Mesothelial cell of epicardium (in vitro differentiated cells): ENCODE measurements at places on chromosomes 5 and 9. TPM values are rescaled to one million over a fixed set of nuclear protein-coding genes. Genes with fewer than 3 reads are reported as not detected.

LCN9 gene
- 0.97 to 1.7 TPM (median 1.4 TPM) in 3 replicates for total RNA-seq

LEAP2 gene
- 1.9 to 2.6 TPM (median 1.9 TPM) in 3 replicates for total RNA-seq

PITX1 gene
- 80.2 to 89.6 TPM (median 88.0 TPM) in 3 replicates for total RNA-seq

DNAJC18 gene
- total RNA-seq: 24.9 to 28.9 TPM (median 25.2 TPM) in 3 replicates

XRCC4 gene
- total RNA-seq: 12.0 to 13.6 TPM (median 12.1 TPM) in 3 replicates

HIGD2A gene
- total RNA-seq: 81.4 to 82.5 TPM (median 81.9 TPM) in 3 replicates

PCAT7 gene
- total RNA-seq: 18.5 to 19.0 TPM (median 18.8 TPM) in 3 replicates

C5orf58 gene
- total RNA-seq: not detected in 3 replicates

TLE1 gene
- 88.7 to 97.9 TPM (median 90.7 TPM) in 3 replicates for total RNA-seq

PCDHA1 gene
- not detected in 3 replicates for total RNA-seq

BARHL1 gene
- 0.11 to 0.18 TPM in 2 of 3 replicates, not detected in the other for total RNA-seq

CCDC183 gene
- total RNA-seq: 25.1 to 29.1 TPM (median 26.5 TPM) in 3 replicates

GALT gene
- 82.7 to 95.2 TPM (median 88.5 TPM) in 3 replicates for total RNA-seq

TNC gene
- 20.1 to 22.8 TPM (median 21.5 TPM) in 3 replicates for total RNA-seq

KIF20A gene
- 24.4 to 27.0 TPM (median 26.8 TPM) in 3 replicates for total RNA-seq

SEMA5A gene
- 20.0 to 26.7 TPM (median 23.1 TPM) in 3 replicates for total RNA-seq

CARTPT gene
- total RNA-seq: not detected in 3 replicates

LHX6 gene
- total RNA-seq: 0.09 TPM in 1 of 3 replicates, not detected in the others

SPINK4 gene
- total RNA-seq: not detected in 3 replicates

VAV2 gene
- total RNA-seq: 57.5 to 62.1 TPM (median 61.9 TPM) in 3 replicates

PDCD1LG2 gene
- total RNA-seq: not detected in 3 replicates

MYO10 gene
- total RNA-seq: 50.1 to 56.7 TPM (median 51.9 TPM) in 3 replicates

PCDHGB4 gene
- total RNA-seq: 31.0 to 35.5 TPM (median 33.0 TPM) in 3 replicates

MLANA gene
- not detected in 3 replicates for total RNA-seq

ASS1 gene
- total RNA-seq: 94.8 to 110 TPM (median 98.0 TPM) in 3 replicates

CCDC69 gene
- total RNA-seq: 4.7 to 5.5 TPM (median 4.8 TPM) in 3 replicates

TLX3 gene
- not detected in 3 replicates for total RNA-seq

C5orf22 gene
- 21.1 to 22.9 TPM (median 22.7 TPM) in 3 replicates for total RNA-seq

SPATA31A3 gene
- not detected in 3 replicates for total RNA-seq

GRXCR2 gene
- total RNA-seq: not detected in 3 replicates

DNLZ gene
- total RNA-seq: 11.8 to 14.7 TPM (median 13.0 TPM) in 3 replicates

SUSD1 gene
- 24.1 to 26.0 TPM (median 25.8 TPM) in 3 replicates for total RNA-seq

SPOCK1 gene
- total RNA-seq: 5.0 to 6.6 TPM (median 6.4 TPM) in 3 replicates

SMIM33 gene
- total RNA-seq: not detected in 3 replicates

NAA35 gene
- 35.0 to 38.4 TPM (median 36.5 TPM) in 3 replicates for total RNA-seq

TRPM3 gene
- total RNA-seq: 1.1 to 1.6 TPM (median 1.1 TPM) in 3 replicates
